ENCODE measurements at places on chromosomes 1 and 21.

DNA sequence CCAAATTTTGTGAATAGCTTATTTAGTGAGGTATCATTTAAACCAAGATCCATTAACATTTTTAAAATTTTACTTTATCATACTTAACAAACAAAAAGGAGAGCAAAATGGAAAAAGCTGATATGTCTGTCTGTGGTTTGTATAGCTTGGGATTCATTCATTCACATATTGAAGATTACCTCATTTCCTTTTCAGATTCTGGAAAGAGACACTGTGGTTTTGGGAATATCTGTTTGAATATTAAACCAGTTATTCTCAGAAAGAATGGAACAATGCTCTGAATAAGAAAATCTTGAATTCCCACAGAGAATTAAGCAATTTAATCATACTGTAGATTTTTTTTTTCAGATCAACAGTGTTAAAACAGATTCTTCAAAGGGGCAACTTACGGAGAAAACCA lies 93.8 kb upstream of the PRDX6 start:
- DNase-seq, result no peak

GRCh38 chr1:156121457-156121856 lies 6.9 kb downstream of the LMNA start:
- DNase-seq, result no peak

GRCh38 chr1:36321119-36321951 lies 2.1 kb downstream of the EVA1B start:
- DNase-seq, result no peak

DNA sequence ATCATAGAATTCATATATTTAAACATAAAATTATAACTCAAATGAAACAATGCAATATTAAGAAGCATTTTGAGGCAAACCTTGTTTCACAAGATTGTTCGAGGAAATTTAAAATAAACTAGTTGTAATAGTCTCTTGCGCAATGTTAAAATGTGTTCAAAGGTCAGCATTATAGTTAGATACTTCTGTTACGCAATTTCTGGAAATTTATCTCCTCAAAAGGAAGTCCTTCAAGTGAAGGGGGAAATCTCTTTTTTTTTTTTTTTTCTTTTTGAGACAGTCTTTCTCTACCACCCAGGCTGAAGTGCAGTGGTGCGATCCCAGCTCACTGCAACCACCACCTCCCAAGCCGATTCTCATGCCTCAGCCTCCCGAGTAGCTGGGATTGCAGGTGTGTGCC lies 52.1 kb downstream of the FMO4 start:
- peak; percentile 90 for DNase-seq

DNA sequence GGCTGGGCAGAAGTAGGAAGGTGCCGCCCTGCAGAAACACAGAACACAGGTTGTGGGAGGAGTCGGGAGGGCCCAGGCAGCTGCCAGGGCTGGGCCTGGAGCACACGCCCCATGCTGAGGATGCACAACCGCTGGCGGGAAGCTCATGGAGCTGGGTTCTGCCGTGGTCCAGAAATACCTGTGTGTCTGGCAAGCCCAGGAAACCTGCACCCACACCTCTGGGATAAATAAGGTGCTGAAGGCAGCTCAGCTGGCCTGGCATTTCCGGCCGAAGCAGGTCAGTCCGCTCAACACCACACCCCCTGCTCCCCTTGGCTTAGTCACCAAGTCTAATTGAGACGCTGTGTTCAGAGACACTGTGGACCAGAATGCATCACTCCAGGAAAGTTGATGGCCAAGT lies 32.1 kb downstream of the CTNNBIP1 start:
- no peak for DNase-seq

GRCh38 chr1:32333251-32333963 lies 2.6 kb downstream of the MARCKSL1 start:
- DNase-seq, result no peak

- no peak for DNase-seq
Observed at GRCh38 chr21:26116456-26117011, 54.0 kb downstream of the APP start.

GRCh38 chr21:32994305-32994704 lies 31.4 kb upstream of the OLIG2 start:
- peak; percentile 61 for DNase-seq

DNA sequence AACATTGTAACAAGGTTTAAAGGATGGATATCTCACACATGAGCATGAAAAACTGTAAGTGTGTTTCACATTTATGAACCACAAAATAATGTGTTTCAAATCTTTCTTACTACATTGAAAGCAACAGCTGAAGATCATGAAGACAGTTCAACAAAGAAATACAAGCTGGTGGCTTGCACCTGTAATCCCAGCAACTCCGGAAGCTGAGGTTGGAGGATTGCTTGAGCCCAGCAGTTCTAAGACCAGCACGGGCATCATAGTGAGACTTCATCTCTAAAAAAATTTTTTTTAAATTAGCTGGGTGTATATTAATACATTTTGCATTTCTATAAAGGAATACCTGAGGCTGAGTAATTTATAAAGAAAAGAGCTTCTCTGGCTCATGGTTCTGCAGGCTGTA lies 27.1 kb upstream of the C1orf198 start:
- no peak for DNase-seq

DNA sequence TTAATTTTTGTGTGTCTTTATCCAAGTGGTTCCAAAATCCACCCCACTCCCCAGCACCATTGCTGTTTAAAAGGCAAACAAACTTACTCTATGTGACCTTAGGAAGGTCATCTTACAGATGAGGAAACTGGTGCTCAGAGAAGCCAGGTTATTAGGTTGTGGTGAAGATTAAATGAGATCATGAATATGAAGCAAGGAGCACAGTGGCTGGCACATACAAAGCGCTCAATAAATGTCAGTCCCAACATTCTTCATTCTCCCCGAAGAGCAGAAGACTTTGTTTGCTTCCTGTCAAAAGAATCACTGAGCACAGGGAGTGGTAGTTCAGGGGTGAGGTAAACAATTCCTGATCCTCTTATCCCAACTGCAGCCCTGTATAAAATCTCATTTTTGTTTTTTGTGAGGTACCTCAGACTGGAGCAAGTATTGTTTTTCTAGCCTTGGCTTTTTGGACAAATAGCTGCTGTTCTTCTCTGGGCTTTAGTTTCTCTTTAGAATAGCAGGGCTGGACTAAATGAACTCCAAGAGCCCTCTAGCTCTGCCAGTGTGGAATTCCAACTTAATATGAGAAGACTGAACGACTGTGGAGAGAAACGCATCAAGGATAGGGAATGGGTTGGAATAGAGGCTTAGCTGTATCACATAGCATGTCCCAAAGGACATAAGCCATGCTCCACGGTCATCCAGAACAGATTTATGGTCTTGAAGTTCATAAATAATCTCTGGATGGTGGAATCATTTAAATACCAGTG lies 455.3 kb upstream of the USP24 start:
- no peak for DNase-seq

DNA sequence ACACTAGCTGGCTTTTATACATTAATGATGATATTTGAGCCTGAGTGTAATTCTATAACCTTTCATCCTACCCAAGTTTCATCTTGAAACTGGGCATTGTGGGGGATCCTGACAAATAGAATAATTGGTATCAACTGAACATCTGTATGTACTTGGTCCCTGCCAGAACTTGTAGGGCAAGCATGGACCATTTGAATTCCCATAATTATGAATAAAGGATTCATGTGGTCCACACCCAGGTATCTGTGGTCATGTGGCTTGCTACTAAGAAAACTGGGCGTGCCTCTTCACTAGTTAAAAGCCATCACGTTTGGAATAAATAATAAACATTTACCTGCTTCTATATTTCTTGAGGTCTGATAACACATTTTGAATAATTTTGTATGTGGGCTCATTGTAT lies 20.6 kb upstream of the VTCN1 start:
- DNase-seq, result no peak

- no peak for DNase-seq
Observed at GRCh38 chr1:11053758-11054137, 6.1 kb downstream of the SRM start.

DNA sequence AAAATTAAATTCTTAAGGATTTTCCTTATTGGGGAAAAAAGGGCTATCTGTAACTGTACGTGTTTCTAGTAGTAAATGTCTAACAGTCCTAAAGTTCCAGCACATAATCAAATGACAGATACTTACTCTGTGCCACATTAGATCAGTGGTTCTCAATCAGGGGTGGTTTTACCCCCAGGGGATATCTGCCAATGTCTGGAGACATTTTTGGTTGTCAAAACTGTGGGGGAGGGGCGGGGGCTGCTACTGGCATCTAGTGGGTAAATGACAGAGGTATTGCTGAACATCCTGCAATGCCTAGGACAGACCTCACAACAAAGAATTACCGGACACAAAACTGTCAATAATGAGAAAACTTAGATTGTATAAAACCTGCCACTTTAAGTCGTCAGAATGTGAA lies 33.4 kb upstream of the PTPRC start:
- DNase-seq, result no peak

DNA sequence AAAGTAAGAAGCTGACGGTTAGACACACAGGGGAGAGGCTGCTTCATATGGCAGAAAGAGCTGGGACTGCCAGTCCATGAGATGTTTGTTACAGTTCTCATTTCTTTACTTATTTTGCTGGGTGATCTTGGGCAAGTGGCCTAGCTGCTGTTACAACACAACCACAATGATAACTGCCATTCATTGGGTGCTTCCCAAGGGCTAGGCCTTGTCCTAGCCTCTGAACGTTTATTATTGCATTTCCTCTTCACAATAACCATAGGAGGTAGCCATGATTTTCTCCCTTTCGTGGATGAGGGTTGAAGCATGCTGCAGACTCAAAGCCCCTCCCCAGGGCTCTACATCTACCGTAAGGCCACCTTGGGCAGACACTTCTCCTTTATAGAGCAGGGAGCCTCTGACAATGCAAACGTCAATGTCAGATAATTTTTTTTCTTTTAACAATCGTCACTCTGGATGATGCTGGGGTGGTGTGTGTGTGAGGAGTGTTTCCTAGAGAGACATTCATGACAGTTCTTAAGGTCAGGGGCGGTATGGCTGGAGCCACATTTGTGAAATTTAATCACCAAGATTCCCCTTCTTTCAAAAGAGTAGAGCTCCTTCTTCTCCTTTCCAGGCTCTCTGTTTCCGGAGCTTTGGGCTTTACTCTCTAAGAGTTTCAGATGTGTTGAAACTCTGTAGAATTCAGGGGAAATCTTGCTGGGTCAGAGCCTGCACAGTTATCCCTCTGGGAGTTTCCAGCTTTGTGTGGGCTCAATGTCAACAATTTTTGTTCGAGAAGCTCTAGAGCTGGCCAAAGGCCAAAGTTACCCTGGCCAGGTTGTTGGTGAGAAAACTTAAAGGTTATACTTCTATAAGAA lies 138.5 kb upstream of the SGIP1 start:
- DNase-seq, result peak; percentile 97

GRCh38 chr1:24491577-24492360 lies 10.9 kb upstream of the RCAN3 start:
- DNase-seq, result no peak

DNA sequence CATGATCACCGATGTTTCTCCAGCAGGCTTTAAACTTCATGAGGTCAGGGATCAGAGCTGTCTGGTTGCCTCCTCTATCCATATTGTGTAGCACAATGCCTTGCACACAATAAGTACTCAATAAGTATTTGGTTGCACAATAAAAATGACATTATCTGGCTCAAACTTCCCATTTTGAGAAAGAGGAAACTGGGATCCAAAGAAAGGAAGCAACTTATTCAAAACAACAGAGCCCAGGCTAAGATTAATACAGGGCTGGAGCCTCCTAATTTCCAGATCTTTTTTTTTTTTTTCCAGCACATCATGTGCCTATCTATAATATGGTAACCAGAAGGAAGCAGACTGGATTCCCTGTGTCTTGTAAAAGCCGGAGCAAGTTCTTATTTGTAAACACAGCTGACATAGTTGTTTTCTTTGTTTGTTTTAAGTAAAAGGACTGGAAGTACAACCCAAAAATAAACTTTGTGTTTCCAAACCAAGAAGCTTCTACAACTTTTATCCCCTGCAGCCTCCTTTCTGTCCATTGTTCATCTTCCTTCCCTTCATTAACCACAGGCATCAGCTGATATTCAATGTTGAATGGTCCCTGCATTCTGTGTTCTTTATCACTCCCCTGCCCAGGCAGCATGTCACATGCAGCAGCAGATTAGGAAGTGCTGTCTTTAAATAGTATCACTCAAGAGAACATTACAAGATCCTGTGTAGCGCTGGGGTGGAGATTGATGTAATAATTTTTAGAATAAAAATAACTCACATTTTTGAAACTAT lies 71.2 kb upstream of the HOOK1 start:
- DNase-seq, result peak; percentile 90

GRCh38 chr1:177255411-177255810 lies 84.7 kb downstream of the BRINP2 start:
- no peak for DNase-seq

DNA sequence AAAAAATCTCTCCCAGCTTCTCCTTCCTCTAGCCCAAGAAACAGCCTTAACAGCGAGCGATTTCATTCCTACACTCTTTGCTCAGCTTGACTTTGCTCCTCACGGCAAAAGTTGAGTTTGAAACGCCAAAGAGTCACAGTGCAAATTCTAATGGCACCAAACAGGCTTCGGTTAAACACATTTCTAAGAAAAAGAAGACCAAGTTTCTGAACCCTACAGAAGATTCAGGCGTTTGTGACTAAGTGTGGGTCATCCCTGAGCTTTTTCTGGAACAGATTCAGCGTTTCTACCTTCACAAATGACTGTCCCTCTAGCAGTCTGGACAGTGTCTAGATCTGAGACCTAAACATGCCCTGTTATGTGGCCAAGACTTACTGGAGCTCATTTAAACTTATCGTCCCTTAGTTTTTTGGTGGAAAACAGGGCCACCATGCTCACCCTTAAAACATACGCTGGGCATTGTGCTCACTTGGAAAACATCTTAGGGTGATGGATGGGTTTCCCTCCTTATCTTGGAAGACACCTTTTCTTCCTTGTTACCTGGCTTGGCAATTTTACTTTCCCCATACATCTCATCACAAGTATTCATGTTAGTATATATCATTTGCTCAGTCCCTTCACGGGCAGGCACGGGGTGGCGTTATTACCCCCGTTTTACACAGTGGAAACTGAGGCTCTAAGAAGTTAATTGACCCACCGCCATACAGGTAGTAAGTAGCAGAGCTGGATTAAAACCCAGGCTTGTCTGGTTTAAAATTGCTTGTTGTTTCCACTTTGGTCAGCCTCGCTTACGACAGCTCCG lies 1.0 kb downstream of the C1orf198 start:
- no peak for DNase-seq

DNA sequence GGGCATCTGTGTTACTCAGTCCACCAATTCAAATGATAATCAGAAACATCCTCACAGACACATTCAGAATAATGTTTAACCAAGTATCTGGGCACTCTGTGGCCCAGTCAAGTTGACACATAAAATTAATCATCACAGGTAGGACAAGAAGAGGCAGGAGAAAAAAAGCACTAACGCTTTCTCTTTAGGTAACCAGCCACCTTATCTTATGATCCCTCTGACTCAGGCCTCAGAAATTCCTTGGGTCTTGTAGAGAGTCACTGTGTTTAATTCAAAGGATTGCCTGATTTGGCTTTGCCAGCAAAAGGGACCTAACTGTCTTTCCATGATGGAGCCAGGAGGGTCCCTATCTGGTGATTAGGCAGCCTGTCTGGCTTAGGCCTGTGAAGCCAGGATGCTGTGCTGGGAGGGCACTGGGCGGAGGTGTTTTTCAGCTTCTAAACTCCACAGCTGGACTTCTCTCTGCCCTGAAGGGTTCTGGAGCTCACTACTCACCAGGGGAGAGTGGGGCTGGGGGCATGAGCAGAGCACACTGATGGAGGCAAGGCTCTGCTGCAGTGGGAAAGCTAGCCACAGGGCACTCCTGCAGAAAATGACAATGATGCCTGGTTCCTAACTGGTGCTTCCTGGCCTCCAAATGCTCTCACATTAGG lies 36.4 kb upstream of the STUM start:
- no peak for DNase-seq
